ENCODE measurements at places on chromosomes 6 and 20. TPM values are rescaled to one million over a fixed set of nuclear protein-coding genes. Genes with fewer than 3 reads are reported as not detected.

- no peak for DNase-seq
These were observed 53.7 kb downstream of the PPP1R16B start for GRCh38 chr20:38859070-38859690.

The NHLRC1 gene
- polyA plus RNA-seq: 2.1 TPM

DNA sequence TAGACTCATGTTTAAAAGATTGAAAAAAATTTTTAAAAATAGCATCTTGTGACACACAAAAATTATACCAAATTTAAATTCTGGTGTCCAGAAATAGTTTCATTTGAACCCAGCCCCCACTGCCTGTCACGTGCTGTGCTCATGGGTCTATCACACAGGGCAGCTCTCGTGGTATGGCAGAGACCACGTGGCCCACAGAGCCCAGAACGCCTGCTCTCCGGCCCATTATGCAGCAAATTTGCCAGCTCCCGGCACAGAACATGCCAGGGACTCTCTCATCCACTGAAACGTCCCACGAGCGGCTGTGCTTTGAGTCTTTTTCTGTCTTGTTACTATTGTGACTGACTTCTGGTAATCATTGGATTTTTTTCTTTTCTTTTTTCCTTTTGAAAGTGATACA, 224.3 kb downstream of the TTLL2 start:
- no peak for DNase-seq

- no peak for DNase-seq
These were observed 102.8 kb downstream of the MOXD1 start for GRCh38 chr6:132298344-132298949.

- peak; percentile 17 for DNase-seq
These were observed 20.6 kb upstream of the HLA-F start for GRCh38 chr6:29702519-29703103.

The KCNQ5 gene
- 1.9 TPM for polyA plus RNA-seq

The PRDM1 gene
- polyA plus RNA-seq: 5.0 TPM

The WFDC2 gene
- 29.6 TPM for polyA plus RNA-seq

DNA sequence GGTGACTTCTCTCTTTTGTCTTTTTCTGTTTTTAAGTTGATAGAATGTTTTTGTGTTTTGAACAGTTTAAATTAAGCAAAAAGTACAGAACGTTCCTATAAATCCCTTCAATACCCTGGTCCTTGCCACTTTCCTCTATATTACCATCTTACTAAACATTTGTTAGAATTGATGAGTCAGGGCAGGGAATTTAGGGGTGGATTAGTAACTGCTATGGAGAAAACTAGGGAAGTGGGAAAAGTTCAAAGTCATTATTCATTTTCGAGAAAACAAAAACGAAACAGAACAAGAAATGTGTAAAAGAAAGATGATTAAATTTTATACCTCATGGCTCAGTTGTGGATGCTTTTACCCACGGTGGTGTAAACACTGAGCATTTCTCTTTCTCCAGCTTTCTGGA, 240.4 kb upstream of the SULF2 start:
- DNase-seq: no peak

- no peak for DNase-seq
These were observed 143.6 kb downstream of the DST start for GRCh38 chr6:56499095-56499494.

DNA sequence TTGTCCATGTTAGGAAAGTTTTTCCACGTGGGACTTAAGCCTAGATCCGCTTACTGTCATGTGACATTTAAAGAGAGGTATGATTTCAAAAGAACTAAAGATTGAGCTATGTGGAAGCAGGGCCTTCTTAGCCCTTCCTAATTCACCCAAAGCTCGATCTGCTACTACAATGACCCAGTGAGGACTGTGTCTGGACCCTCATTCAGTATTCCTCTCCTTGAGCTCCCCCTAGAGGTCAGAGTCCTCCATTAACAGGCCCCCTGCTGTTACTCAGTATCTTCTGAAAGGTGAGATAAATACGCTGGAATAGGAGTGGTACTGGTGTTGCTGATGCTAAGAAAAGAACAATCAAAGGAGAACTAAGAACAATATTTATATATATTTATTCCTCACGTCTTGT, 414.0 kb downstream of the GJA1 start:
- peak; percentile 48 for DNase-seq

The RAD21L1 gene
- polyA plus RNA-seq: not detected

- DNase-seq: no peak
These were observed 40.6 kb downstream of the DTNBP1 start for GRCh38 chr6:15622045-15622740.

DNA sequence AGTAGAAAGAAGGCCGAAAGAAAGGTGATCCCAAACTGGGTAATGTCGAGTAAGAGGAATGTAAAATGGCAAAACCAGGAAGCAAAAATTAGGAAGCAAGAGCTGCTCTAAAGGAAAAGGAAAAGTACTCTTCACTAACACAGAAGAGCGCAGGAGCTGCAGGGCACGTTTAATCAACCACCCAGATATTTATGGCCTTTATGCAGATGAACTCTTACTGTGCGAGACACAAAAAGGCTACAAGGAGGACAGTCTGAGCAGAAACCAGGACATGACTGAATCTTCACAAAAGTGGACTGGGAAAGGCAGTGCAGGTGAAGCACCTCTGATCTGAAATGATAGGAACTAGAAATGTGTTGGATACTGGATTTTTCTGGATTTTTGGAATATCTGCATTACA, 15.2 kb upstream of the PRR18 start:
- DNase-seq: no peak

The ZNF335 gene
- polyA plus RNA-seq: 15.0 TPM

GRCh38 chr20:4252005-4252404, 236.6 kb upstream of the RNF24 start:
- no peak for DNase-seq

DNA sequence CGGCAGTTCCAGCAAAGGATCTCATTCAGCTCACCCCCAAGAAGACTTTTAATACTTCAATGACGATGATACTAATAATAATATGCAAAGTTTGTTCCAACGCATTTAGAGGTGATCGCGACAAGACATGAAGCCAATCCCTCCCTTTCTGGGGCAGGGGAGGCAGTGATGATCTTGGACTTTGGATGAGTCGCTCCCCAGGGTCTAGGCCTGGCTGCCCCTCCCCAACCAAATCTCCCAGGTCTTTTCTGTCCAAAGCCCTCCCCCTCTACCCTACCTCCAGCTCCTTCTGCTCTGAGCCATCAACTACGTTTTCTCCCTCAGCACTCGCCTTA, 33.9 kb downstream of the HLA-A start:
- DNase-seq: no peak

DNA sequence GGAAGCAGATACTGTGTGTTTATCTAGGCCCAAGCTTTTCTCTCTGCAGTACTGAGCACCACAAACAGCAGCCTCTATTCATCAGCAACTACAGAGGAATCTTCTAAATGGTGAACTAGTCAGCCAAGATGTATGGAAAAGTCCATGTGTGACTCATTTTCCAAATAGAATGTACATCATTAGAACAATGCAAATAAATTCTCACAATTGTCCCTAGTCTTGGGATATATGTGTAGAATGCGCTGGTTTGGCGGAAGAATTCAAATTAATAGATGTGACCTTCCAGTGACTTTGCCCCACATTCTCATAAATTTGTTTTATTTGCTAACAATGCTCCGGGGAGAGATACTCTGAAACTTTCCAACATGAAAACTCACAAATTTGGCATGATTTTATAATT, 436.2 kb downstream of the CBLN4 start:
- DNase-seq: no peak

The HFE gene
- polyA plus RNA-seq: 10.6 TPM

The PCED1A gene
- 66.8 TPM for polyA plus RNA-seq

DNA sequence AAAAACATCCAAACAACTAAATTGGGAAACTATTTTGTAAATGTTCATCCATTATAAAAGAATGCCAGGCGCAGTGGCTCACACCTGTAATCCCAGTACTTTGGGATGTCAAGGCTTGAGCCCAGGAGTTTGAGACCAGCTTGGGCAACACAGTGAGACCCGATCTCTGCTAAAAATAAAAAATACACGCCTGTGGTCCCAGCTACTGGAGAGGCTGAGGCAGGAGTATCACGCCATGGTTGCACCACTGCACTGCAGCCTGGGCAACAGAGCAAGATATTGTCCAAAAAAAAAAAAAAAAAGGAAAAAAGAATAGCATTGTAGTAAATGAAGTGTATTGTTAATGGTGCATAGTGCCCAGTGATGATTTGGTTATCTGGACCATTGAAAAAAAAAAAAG, 38.7 kb downstream of the FKBP5 start:
- DNase-seq: no peak

The DZANK1 gene
- polyA plus RNA-seq: 9.8 TPM

DNA sequence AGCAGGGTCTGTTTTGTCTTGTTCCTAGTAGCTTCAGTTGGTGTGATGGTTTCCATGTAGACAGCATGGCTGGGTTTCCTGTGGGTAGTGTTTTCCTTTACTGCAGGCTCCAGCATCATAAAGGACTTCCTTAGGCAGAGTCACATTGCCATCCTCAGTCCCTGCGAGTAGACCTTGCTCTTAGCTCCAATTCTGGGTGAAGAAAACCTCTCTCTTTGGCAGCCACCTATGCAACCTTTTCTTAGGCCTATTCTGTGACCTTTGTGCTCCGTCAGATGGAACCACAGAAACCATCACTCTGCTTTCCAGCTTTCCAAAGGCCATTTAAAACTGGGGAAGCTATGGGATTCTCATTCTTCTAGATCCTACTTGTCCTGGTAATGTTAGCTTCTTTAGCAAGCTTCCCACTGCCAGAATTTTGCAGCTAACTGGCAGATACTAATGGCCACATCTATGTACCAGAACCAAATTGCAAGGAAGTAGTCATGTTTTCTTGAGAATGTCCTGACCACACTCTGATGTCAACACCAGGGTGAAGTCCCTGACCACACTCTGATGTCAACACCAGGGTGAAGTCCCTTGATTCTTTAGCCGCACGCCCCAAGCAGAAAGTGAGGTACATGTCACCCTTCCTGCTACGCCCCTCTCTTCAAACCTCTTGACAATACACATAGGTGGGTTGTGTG, 646.6 kb upstream of the HS3ST5 start:
- no peak for DNase-seq

DNA sequence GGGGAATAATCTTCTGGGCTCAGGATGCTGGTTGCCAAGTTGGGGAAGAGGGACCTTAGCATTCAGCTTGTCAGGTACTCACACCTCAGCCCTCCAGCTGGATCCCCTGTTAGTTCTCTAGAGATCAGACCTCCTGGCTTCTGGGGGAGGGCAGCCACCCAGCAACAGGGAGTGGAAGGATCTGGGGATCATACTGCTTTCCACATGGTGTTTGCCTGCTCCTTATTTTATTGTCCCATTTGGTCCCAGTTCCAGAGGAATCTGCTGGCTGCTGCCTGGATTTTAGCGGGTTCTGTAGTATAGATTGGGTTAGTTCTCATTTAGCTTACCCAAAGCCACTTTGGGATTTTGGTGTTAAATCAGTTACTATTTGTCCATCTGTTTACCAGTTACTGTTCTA, 29.3 kb downstream of the KAT14 start:
- DNase-seq: no peak

- DNase-seq: no peak
These were observed 17.5 kb downstream of the GSTA2 start for GRCh38 chr6:52745764-52746201.

The GABRR1 gene
- polyA plus RNA-seq: 0.08 TPM

GRCh38 chr6:139494376-139494990, 120.0 kb upstream of the CITED2 start:
- DNase-seq: no peak

DNA sequence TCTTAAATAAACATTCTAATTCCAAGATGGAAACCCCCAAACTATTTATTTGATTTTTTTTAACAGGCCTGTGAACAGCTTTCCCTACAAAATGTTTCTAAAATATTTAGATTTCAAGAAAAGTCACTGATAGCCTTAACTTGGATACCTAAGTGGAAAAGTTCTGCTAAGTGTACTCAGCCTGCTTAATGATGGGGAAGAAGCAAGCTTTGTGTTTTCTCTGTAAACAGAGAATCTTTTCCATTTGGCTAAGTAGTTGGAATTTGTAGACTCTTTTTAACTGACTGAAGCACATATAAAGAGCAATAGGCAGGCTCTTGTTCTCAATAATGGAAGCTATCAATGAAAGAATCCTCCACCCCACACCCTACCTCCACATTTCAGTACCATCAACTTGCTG, 108.2 kb downstream of the KIF6 start:
- DNase-seq: no peak

The PPIL6 gene
- 11.0 TPM for polyA plus RNA-seq

- DNase-seq: no peak
These were observed 99.8 kb upstream of the PLEKHG1 start for GRCh38 chr6:150499882-150500312.

The ZNF391 gene
- polyA plus RNA-seq: 19.0 TPM

The TRIM31 gene
- 0.24 TPM for polyA plus RNA-seq

The CCN6 gene
- polyA plus RNA-seq: 0.30 TPM

DNA sequence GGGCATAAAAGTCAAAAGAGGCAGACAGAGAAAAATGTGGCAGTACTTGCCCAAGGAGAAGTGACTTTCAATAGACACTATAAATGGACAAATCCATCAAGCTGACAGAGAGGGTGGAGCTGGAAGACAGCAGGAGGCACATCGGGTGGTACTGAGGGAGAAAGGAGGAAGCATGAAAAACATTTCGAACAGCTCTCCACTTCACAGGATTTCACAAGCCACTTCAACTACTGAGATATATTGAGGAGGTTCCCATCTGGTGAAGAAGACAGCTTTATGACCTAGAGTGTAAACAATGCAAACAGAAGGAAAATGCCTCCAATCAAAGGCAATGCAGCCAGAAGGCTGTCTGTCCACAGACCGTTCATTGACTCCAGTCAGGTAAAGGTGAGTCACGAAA, 259.4 kb upstream of the ECI2 start:
- no peak for DNase-seq

GRCh38 chr6:150702675-150703074, 103.0 kb downstream of the PLEKHG1 start:
- no peak for DNase-seq

- DNase-seq: no peak
These were observed 264.1 kb downstream of the FOXC1 start for GRCh38 chr6:1873781-1874180.

DNA sequence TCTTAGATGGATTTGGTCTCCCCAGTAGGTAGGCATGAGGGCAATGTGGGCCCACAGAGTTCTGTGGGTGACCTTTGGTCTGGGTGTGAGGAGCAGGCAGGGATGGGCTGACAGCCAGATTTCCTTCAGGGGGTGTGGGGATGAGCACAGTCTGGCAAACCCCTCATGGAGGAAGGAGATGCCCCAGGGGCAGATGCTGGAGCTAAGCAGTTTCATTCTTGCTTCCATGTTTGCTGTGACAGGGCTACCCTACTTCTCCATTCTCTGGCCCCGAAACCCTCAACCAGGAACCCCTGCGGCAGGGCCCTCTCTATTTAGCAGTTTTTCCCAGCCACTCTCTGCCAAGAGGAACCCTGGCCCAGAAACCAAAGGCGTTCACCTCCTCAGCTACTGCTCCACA, 40.4 kb downstream of the GCLC start:
- DNase-seq: no peak

- DNase-seq: peak; percentile 77
These were observed 55.0 kb downstream of the KIF13A start for GRCh38 chr6:17932330-17932852.

GRCh38 chr20:2400290-2400689, 19.6 kb downstream of the TGM6 start:
- no peak for DNase-seq

The SYCP2L gene
- polyA plus RNA-seq: 5.2 TPM
